Bronchial epithelial cell (primary cell): ENCODE measurements at places on chromosomes 6 and 20. TPM values are rescaled to one million over a fixed set of nuclear protein-coding genes. Genes with fewer than 3 reads are reported as not detected.

DNA sequence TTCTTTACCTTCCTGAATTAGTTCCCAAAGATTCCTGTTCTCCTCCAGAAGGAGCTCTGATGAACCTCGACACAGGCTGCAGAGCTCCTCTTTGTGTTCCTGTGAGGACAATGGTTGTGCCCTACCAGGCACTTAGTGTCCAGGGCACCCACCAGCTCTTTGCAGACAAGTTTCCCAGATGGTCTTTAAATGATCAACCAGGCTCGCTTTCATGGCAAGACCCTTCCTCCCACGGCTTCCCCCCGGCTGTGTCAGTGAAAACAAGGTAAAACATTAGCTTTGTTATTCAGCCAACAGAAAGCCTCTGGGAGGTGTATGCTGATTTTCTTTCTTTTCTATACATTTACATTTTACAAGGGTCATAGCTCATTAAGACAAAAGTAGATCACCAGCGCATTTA lies 32.3 kb upstream of the CNKSR3 start:
- DNase-seq: no peak

The PRL gene
- not detected in 2 replicates for total RNA-seq

The GNRH2 gene
- total RNA-seq: 0.13 and 0.53 TPM in 2 replicates

DNA sequence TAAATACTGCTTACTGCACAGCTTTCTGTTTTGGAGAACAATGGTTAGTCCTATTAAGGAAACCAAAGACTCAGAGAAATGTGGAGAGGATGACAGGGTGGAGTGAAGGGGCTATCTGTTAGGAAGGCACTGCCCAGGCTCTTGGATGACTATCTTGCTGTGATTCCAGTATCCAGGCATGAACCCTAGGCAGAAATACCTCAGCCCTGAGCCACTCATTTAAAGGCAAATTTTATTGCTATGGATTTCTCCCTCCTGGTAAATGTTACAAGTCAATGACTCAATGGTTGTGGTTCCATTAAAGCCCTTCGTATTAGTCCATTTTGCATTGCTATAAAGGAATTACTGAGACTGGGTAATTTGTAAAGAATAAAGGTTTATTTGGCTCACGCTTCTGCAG lies 25.9 kb downstream of the ADGRF4 start:
- DNase-seq: no peak

The IMPG1 gene
- not detected in 2 replicates for total RNA-seq

DNA sequence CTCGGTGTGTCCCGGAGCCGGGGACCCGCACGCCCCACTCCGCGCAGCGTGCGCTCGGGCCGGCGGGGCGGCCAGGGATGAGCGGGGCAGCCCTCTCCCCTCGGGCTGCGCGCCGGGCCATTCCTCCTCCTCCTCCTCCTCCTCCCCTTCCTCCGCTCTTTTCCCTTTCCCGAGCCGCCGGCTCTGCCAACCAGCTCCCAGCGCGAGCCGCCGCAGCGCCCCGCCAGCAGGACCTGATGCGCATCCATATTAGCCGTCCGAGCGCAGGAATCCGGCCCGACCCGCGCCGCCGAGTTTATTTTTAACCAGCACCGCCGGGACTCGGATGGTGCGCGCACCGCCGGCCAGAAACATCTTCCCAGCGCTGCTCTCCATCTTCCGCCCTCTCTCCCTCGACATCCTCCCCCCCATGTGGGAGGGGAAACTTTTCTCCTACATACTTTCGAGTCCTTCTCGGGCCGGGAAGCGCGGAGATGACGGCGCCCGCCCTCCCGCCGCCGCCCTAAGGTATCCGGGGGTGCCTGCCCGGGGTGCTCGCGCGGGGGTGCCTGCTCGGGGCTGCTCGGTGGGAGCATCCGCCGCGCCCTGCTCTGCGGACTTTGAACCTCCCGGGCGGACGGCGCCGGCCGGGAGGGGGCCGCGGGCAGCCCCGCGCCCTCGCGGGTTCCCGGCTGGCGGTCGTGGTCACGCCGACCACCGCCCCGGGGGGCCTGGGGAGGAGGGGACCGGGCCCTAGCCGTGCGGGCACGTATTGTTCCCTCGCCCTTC lies 619 bp downstream of the RREB1 start:
- DNase-seq: peak; percentile 27

The FHL5 gene
- not detected in 2 replicates for total RNA-seq

The TENT5A gene
- total RNA-seq: 9.2 and 15.0 TPM in 2 replicates

- DNase-seq: no peak
These were observed 4.5 kb upstream of the TNXB start for GRCh38 chr6:32113386-32114352.

GRCh38 chr6:105504706-105505105 lies 101.8 kb upstream of the PREP start:
- DNase-seq: no peak

- no peak for DNase-seq
These were observed 700 bp upstream of the LAMA5 start for GRCh38 chr20:62367633-62368391.

DNA sequence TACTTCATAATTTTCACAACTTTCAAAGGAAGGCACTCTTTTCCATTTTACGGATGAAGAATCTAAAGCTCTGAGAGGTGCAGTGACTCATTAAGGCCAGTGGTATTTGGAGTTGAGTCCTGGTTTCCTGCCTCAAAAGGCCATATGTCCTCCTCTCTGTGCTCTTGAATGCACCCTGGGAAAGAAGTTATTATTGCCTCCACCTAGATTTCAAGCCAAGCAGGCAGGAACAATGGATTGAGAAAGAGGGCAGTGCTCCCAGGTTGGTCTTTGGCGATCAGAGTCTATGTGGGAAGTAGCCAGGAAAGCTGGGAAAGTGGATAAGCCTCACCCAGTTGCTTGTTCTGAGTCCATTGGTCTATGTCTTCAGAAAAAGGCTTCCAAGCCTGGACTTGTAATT lies 165.0 kb downstream of the MAFB start:
- no peak for DNase-seq

- DNase-seq: no peak
These were observed 14.4 kb downstream of the KCNQ5 start for GRCh38 chr6:72636215-72636614.

The IFNGR1 gene
- 83.5 and 94.6 TPM in 2 replicates for total RNA-seq

- DNase-seq: peak; percentile 38
These were observed 1.2 kb downstream of the DCBLD1 start for GRCh38 chr6:117483645-117484016.

The OTOR gene
- total RNA-seq: not detected in 2 replicates
